ENCODE measurements at places on chromosomes 13 and 19.

DNA sequence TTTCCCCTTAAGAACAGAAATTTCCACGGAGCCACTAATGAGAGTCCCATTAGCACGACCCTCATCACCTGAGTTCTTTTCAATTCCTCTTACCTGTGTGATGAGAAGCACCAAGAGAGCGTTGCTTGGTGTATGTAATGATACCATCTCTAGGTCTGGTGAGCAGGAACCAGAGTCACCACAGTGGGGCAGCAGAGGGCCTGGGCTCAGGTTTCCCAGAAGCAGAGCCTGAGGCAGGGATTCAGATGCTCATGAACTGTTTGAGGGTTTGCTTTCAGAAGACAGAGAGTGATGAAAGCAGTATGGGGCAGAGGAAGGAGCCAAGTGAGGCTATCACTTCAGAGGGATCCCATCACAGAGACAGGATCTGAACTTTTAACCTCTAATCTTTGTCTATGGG, 3.1 kb upstream of the PTPRH start:
- peak; percentile 63 for DNase-seq

DNA sequence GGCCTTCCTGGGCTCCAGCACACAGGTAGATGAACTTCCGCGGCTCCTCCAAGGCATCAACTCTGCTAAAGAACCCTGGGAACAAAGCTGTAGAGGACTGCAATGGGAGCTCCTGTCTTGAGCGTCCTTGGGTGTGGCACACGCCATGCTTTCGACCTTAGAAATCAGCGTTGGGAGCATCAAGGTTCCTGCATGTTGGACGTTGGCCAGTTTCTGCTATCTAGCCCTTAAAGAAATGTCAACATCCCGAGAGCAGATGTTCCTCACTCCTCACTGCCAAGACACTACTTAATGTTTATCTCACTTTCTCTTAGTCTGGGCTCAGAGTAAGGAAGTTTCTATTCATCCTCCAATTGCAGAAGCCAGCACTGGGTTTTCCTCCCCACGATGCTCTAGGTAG, 70.6 kb upstream of the MEDAG start:
- DNase-seq: no peak

- no peak for DNase-seq
These were observed 23.6 kb upstream of the POU2F2 start for GRCh38 chr19:42155796-42156195.

- DNase-seq: no peak
These were observed 1381.0 kb upstream of the MIR17HG start for GRCh38 chr13:89966524-89966923.

GRCh38 chr13:100106005-100106404, 17.1 kb downstream of the PCCA start:
- DNase-seq: no peak

DNA sequence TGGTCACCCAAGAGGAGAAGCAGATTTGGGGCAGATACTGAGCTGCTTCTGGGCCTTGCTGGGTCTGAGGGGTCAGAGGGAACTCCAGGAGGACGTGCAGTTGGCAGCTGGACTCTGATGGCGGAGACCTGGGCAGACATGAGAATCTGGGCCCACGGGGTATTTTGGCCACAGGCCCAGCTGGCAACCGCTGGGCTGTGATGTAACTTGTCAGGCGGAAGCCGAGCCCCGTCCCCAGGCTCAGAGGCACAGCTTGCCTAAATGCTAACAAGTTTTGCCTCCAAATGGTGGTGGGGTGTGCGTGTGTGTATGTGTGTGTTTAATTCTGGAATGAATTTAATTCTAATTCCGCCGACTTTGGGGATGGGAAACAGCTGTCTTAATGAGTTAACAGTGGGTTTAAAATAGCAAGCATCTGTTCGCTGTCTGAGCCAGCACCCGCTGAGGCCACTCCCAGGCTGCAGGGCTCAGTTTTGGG, 11.6 kb downstream of the ZNRF4 start:
- DNase-seq: no peak

GRCh38 chr13:42337808-42338600, 66.1 kb downstream of the AKAP11 start:
- DNase-seq: no peak

DNA sequence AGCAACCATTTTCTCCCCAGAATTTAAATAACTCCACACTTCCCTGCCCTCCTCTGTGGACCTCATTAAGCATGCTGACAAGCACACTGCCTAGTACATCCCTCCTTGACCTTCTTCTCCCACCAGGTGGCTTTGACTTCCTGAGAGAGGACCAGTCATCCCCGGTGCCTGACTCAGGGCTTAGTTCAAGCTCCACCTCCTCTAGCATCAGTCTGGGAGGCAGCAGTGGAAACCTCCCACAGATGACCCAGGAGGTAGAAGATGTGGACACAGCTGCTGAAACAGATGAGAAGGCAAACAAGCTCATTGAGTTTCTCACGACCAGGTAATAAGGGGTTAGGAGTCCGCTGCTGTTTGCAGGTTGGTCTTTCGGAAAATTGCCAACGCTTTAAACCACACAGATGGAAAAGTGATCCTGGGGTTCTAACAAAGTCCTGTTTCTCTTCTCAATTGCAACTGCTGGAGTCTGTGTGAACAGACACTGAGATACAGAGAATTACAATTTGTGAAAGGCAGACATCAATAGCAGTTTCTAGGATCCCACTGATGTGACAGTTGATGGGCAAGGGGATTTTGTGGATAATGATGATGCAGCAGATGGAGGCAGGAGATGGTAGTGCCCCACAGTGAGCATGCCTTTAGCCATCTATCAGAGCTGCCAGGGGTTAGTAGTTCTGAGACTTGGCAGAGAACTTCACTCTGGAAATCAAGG, 86.7 kb downstream of the ZAR1L start:
- no peak for DNase-seq

- no peak for DNase-seq
These were observed 4.2 kb downstream of the CLIP3 start for GRCh38 chr19:36028313-36029041.

DNA sequence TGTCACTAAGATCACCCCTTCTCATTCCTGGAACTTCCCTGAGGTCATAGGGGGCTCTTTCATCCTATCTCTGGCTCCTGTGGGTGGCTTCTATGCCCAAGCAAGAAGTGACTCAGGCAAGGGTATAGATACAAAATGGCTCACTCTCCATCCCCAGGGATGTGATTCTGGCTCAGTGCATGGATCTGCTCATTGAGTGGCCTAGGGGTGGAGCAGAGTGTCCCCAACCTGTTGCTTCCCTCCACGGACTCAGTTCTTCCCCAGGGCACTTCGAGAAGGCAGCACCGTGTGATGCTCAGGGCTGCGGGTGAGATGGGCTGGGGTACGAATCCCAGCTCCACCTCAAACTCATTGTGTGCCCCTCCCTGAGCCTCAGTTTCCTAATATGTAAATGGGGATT, 136.4 kb downstream of the PTPRS start:
- no peak for DNase-seq

- no peak for DNase-seq
These were observed 22.5 kb downstream of the ZIC5 start for GRCh38 chr13:99948907-99949678.

DNA sequence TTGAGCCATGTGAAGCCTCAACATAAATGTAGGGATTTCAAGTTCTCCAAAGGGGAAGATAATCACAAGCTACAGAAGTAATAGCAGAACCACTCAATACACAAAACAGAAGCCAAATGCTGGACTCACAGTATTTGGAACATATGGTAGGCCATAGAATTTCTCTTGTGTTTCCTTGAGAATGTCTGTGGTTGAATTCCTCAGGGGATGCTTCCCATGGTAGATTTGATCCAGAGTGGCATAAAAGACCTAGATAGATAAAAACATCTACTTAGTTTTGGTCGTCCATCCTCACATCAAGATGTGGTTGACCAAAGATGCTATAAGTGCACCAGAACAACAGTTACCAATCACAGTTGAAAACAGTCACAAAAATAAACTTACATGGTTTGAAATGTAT, 83.4 kb downstream of the MIPEP start:
- no peak for DNase-seq
